ENCODE measurements at places on chromosomes 7 and 10. TPM values are rescaled to one million over a fixed set of nuclear protein-coding genes. Genes with fewer than 3 reads are reported as not detected.

The LCOR gene
- 24.3 TPM for total RNA-seq

The TMEM72 gene
- not detected for total RNA-seq

The CTAGE8 gene
- not detected for total RNA-seq

DNA sequence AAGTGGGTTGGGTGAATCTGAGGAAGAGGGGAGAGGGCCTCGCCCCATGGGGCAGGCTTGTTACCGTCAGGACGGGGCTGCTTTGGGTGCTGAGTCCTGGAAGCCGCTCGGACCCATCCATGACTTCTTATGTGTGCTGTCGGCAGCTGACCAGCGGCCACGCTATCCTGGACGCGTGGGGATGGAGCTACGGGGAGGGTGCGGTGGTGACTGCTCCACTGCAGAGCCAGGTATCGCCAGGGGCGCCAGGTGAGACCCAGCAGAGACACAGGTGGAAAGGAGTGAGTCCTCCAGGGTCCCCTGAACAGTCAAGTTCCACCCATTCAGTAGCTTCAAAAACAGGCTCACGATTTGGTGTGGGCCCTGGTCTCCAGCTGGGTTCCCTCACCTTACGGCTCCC lies 10.6 kb upstream of the FAM20C start:
- no peak for DNase-seq

The SYT15 gene
- total RNA-seq: 0.60 TPM

The ATOH7 gene
- not detected for total RNA-seq
